ENCODE measurements at places on chromosomes 7 and 10.
A peak's percentile ranks its signal among the peaks of the same experiment; 100 is the strongest.

- no peaks in the 10 kb centered on the region for H3K27me3 ChIP-seq
- H3K4me3 ChIP-seq, result no peak overlapping the region
- DNase-seq, result no peak
- H3K4me1 ChIP-seq, result no peaks in the 10 kb centered on the region
- no peaks in the 10 kb centered on the region for H3K36me3 ChIP-seq
- no peak overlapping the region for H3K27ac ChIP-seq
Measured at GRCh38 chr7:138499340-138499739, 39.3 kb downstream of the TRIM24 start.

DNA sequence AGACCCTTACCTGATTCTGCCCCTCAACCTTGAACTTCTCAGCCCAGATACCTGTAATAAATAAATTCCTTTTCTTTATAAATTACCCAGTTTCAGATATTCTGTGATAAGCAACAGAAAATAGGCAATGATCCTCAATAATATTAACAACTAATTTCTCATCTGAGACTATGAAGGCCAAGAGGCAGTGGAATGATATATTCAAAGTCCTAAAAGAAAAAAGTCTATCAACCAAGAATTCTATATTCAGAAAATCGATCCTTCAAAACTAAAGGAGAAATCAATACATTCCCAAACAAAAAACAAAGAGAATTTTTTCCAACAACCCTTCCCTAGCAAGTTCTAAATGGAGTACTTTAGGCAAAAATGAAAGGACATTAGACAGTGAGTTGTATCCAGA lies 279.6 kb downstream of the PTPRN2 start:
- no peaks in the 10 kb centered on the region for H3K27me3 ChIP-seq
- no peak for DNase-seq
- H3K36me3 ChIP-seq, result no peaks in the 10 kb centered on the region
- H3K4me3 ChIP-seq, result no peak overlapping the region
- H3K4me1 ChIP-seq, result no peaks in the 10 kb centered on the region
- H3K27ac ChIP-seq, result no peak overlapping the region

DNA sequence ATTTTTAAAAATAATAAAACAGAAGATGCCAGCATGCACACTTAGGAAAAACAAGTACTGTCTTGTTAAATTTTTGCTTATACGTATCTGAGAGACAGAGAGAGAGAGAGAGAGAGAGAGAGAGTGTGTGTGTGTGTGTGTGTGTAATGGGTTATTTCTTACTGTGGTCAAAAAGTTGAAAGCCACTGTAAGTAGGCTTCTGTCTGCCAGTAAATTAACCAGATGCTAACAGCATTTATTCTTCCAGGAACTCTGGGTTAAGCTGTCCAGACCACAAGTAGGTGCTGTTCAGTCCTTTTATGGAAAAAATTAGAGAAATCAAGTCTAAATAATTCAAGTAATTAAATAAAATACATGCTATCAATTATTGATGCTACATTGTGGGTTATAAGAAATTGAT lies 39.7 kb downstream of the RNF32 start:
- no peak for DNase-seq
- no peaks in the 10 kb centered on the region for H3K4me1 ChIP-seq
- H3K36me3 ChIP-seq, result peaks cover 33% of the 10 kb centered on the region
- H3K27ac ChIP-seq, result no peak overlapping the region
- no peak overlapping the region for H3K4me3 ChIP-seq

GRCh38 chr7:72039460-72039859 lies 372.7 kb downstream of the CALN1 start:
- no peak overlapping the region for H3K27ac ChIP-seq
- no peak overlapping the region for H3K4me3 ChIP-seq
- DNase-seq, result no peak
- no peaks in the 10 kb centered on the region for H3K4me1 ChIP-seq

DNA sequence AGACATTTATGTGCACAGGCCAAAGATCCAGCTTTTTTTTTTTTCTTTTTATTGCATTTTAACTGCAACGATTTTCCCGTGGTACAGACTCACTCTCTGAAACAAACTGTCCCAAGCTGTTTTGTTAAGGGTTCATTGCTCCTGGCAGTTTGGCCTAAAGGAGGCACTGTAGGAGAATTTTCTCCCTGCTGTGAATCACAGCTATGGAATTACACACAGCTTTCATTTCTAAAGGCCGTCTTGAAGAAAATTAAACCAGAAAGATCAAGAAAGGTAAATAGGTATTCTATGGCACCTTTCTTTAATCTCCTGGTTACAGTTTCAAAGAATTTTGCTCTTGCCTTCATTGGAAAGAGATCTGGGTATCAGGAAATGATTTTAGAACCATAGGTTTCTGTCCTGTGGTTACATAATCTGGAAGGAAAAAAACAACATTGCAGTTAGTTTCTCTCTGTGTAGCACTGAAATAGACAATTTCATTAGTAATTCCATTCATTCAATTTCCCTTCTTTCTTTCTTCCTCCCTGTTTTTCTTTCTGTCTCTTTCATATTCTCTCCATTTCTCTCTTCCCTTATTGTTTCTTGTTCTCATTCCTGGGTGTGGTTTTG lies 51.2 kb downstream of the PDK4 start:
- peak overlapping the region; percentile 19 for H3K4me3 ChIP-seq
- no peaks in the 10 kb centered on the region for H3K36me3 ChIP-seq
- no peak for DNase-seq
- peaks cover 44% of the 10 kb centered on the region for H3K4me1 ChIP-seq
- H3K27me3 ChIP-seq, result no peaks in the 10 kb centered on the region

GRCh38 chr7:94274828-94275227 lies 119.9 kb upstream of the COL1A2 start:
- no peak overlapping the region for H3K4me3 ChIP-seq
- H3K4me1 ChIP-seq, result no peaks in the 10 kb centered on the region
- H3K27ac ChIP-seq, result no peak overlapping the region
- H3K36me3 ChIP-seq, result no peaks in the 10 kb centered on the region
- H3K27me3 ChIP-seq, result no peaks in the 10 kb centered on the region
- no peak for DNase-seq

DNA sequence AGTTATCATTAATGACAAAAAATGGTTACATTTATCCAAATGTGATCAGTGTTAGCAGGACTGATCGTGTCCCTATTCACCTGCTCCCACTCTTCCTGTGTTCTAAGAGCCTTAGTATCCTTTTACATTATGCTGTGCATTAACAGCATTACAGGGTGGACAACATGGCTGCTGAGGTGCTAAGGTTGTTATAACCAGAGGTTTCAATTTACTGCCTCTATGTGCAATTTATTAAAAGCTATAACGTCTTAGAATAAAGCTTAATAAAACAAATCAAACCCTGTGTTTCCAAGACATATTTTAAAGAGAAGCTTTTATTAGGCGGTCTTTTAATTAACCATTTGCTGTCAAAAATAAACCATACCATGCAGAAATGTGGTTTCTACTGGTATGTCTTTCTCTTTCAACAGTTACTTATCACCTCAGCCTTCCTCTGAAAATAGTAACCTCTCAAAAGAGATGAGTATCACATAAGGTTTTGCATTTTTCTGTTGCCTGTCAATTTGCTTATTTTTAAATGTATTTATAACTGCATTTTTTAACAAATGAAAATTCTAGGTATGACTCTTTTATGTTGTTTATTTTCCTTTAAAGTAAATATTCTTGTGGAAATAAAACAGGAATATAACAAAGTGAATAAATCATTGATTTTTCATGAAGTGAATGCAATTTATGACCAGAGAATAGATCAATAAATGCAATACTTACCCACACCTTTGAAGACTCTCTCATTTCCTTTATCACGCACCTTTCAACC lies 849.8 kb upstream of the SORCS1 start:
- H3K27ac ChIP-seq, result no peak overlapping the region
- H3K4me1 ChIP-seq, result no peaks in the 10 kb centered on the region
- H3K4me3 ChIP-seq, result no peak overlapping the region

DNA sequence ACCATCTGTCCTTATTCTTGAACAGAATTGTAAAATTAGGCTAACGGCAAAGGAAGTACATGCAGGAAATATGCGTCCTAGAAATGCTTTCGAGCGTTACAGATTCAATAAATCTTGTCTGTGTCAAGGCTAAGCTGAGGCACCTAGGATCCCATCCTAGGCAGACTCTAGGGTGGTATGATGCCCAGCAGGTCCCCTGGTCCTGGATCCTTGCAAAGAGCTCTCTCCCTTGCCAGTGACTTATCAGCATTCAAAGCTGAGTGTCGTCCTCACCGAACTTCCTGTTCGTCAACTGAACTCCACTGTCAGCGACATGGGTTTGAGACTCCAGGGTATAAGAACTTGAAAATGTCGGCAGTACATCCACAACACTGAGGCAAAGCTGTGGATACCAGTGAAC lies 61.5 kb downstream of the AKR1E2 start:
- no peak overlapping the region for H3K27ac ChIP-seq
- H3K4me3 ChIP-seq, result no peak overlapping the region
- H3K36me3 ChIP-seq, result no peaks in the 10 kb centered on the region
- DNase-seq, result no peak
- no peaks in the 10 kb centered on the region for H3K27me3 ChIP-seq

GRCh38 chr7:77655836-77656455 lies 40.3 kb upstream of the RSBN1L start:
- no peak for DNase-seq
- no peaks in the 10 kb centered on the region for H3K27me3 ChIP-seq
- H3K4me3 ChIP-seq, result no peak overlapping the region
- no peak overlapping the region for H3K27ac ChIP-seq

GRCh38 chr10:30368065-30368718 lies 19.1 kb upstream of the MTPAP start:
- DNase-seq, result no peak
- no peaks in the 10 kb centered on the region for H3K36me3 ChIP-seq
- no peak overlapping the region for H3K4me3 ChIP-seq
- no peaks in the 10 kb centered on the region for H3K4me1 ChIP-seq
- H3K27me3 ChIP-seq, result no peaks in the 10 kb centered on the region

DNA sequence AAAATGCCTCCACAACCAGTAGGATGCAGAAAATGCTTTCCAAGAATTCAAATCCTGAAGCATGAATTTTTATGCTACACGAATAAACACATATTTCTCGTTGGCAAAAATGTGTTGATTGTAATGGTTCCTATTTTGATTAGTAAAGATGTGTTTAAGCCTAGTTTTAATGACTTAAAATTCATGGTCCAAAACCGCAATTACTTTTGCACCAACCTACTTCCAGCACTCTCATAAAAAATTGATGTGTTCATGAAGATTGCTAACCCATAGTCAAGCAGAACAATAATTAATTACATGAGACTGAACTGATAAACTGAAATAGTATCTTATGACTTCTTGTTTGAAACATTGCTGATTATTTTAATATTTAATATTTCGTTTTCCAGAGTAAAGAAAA lies 828.8 kb downstream of the CCSER2 start:
- no peaks in the 10 kb centered on the region for H3K27me3 ChIP-seq
- H3K4me3 ChIP-seq, result no peak overlapping the region
- no peak for DNase-seq

DNA sequence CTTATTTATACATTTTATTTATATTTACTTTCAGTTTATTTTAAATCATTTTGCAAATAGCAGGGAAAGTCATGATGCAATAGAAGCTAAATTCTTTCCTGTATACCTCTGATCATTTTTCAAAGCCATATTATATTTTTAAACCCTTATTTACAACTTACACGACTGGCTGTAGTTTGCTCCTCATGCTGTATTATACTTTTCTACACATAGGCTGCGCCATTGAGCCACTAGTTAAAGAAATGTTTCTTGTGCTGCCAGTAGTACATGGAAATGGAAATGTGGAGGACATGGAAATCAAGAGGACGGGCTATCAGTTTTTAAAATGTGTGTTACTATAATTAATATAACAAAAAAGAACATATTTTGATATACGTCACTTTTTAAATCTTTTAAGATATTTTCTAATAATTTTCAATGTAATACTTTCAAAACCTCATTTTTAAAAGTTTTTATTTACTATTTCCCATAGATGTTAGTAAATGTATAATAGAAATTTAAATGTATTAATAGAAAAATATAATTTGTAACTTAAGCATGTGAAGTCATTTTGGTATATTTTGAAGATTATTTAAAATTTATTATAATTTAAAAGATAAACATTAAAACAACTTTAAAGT lies 118.5 kb downstream of the VTI1A start:
- DNase-seq, result peak; percentile 59
- H3K27ac ChIP-seq, result no peak overlapping the region
- peaks cover 25% of the 10 kb centered on the region for H3K4me1 ChIP-seq
- H3K36me3 ChIP-seq, result no peaks in the 10 kb centered on the region
- no peaks in the 10 kb centered on the region for H3K27me3 ChIP-seq

- no peak for DNase-seq
- no peaks in the 10 kb centered on the region for H3K27me3 ChIP-seq
- H3K4me3 ChIP-seq, result no peak overlapping the region
- no peak overlapping the region for H3K27ac ChIP-seq
Measured at GRCh38 chr10:112985690-112986543, 35.9 kb downstream of the TCF7L2 start.

DNA sequence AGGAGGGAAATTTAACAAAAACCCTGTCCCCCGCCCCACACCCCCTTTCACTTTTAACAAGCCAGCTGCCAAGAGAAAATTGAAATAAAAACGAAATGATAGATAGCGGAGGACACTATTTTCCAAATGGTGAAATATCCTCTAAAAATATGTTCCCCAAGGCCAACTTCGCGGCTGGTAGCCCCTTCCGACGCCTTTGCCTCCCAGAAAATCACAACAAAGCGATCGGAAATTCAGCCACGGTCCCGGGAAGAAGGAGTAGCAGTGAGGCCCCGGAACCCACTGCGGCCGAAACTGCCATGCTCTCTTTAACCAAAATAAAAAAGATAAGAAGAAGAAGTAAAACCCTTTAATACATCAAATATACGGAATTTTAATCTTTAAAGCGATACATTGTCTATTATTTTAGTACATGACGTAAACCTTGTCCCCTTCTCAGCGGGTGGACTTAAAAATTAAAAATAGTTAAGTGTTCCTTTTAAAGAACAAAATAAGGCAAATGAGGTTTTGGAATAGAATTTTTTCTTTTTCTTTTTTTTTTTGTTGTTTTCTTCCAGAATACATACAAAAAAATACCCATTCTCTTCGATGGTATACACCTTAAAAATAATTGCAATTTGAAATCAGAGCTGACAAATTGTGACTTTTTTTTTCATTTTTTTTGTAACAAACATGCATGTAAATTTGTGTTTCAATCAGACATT lies 3.9 kb downstream of the ZNF503 start:
- peak; percentile 38 for DNase-seq
- H3K27me3 ChIP-seq, result no peaks in the 10 kb centered on the region
- peak overlapping the region; percentile 99 for H3K27ac ChIP-seq
- H3K36me3 ChIP-seq, result no peaks in the 10 kb centered on the region

GRCh38 chr10:82068501-82068900 lies 193.5 kb downstream of the NRG3 start:
- H3K36me3 ChIP-seq, result no peaks in the 10 kb centered on the region
- no peak for DNase-seq
- no peaks in the 10 kb centered on the region for H3K4me1 ChIP-seq
- no peaks in the 10 kb centered on the region for H3K27me3 ChIP-seq
- H3K4me3 ChIP-seq, result no peak overlapping the region
- H3K27ac ChIP-seq, result no peak overlapping the region

GRCh38 chr10:98488669-98489430 lies 42.1 kb upstream of the HPS1 start:
- H3K4me1 ChIP-seq, result no peaks in the 10 kb centered on the region
- DNase-seq, result no peak
- no peak overlapping the region for H3K27ac ChIP-seq
- H3K27me3 ChIP-seq, result no peaks in the 10 kb centered on the region
- no peaks in the 10 kb centered on the region for H3K36me3 ChIP-seq

- no peaks in the 10 kb centered on the region for H3K36me3 ChIP-seq
- no peak for DNase-seq
- no peak overlapping the region for H3K27ac ChIP-seq
- peaks cover 23% of the 10 kb centered on the region for H3K4me1 ChIP-seq
- no peak overlapping the region for H3K4me3 ChIP-seq
- no peaks in the 10 kb centered on the region for H3K27me3 ChIP-seq
Measured at GRCh38 chr7:29285444-29285793, 90.8 kb downstream of the CHN2 start.

GRCh38 chr10:17033529-17034260 lies 95.9 kb downstream of the CUBN start:
- H3K27ac ChIP-seq, result no peak overlapping the region
- H3K27me3 ChIP-seq, result no peaks in the 10 kb centered on the region
- H3K36me3 ChIP-seq, result no peaks in the 10 kb centered on the region

All from pancreas (tissue), 10 donors.